Effector CD4-positive, alpha-beta T cell (primary cell): ENCODE measurements at places on chromosomes 16 and 17.

DNA sequence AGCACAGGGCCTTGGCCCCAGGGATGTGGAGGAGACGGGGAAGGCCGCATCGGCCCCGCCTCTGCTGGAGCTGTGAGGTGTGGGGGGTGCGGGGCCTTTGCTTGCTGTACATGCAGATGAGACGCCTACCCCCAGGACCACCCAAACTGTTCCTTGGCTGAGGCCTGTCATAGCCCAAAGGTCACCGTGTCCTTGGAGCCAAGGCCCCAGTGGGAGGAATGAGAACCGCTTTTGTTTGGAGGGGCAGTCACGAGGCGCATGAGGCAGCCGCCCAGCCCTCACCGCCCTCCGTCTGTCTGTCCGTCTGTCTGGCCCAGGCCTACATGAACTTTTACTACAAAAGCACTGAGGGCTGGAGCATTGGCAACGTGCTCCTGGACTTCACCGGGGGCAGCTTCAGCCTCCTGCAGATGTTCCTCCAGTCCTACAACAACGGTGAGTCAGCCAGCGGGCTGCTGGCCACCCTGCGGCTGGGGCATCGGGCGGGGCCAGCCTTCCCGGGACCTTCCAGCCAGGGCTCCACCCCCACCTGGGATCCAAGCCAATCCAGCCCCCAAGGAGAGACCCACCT, 8.8 kb downstream of the TAX1BP3 start:
- DNase-seq = no peak

GRCh38 chr16:24984903-24985675, 30.1 kb downstream of the ARHGAP17 start:
- DNase-seq = no peak

DNA sequence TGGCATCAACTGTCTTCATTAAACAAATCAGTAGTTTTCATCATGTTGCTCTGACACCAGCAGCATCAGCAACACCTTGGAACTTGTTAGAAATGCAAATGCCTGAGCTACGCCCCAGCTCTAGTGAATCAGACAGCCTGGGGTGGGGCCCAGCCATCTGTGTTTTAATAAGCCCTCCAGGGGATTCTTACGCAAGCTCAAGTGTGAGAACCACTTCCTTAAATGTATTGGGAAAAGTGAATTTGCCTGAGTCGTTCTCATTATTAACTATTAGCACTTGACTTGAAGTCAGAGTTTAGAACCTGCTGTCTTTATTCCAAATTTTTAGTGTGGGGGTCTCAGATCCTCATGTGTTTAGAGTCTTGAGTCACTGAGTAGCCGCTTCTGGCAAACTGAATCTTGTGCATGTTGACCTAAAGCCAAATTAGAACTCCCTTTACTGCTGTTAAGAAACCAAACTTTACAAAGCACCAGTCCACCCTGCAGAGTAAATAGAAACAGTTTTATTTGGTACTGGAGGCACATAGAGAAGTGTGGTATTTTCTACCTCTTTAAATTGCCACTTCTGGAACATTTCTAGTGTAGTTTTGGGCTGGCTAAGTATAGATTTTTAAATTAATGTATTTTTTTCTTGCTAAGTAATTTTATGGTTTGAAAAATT, 137.4 kb upstream of the COX10 start:
- no peak for DNase-seq

GRCh38 chr17:4958102-4958501, 7.2 kb downstream of the ENO3 start:
- no peak for DNase-seq

DNA sequence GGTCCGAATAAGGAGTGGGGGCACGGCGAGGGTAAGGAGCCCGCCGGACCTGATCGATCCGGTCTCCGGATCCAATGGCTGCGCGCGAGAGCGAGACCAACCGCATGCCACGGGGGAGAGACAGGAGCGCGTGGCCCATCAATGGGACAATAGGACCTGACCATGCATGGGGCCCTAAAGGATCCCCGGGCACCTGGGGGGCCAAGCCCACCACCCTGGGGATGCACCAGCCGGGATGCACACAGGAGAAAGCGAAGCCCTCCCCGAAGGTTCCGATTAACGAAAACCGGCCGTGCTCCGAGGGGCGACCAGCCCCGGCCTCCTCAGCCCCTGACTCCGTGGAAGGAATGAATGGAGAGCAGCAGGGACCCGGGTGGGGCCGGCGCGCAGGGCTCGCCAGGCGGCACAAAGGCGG, 525 bp downstream of the JPT1 start:
- DNase-seq = no peak

DNA sequence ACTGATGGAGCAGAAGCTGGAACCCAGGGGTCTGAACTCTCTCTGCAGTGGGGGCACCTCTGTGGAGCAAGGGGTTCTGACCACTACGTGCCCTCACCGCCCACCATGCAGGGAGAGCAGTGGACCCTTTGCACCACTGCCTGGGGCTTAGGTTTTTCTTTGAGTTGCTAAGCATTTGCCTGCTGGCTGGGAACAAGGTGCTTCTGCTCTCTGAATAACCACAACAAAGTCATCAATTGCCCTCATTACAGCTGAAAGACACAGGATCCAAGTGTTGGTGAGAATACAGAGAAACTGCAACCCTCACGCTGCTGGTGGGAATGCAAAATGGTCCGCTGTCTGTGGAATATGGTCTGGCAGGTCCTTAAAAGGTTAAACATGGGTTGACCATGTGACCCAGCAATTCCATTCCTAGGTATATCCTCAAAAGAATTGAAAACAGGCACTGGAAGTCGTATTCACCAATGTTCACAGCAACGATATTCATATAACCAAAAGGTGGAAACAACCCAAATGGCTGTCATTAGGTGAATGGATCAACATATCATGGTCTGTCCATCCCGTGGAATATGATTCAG, 22.8 kb downstream of the NLRC3 start:
- no peak for DNase-seq
